Activated T-helper 1 cell treated with anti-CD3 and anti-CD28 coated beads, Interleukin-12 subunit alpha, Interleukin-12 subunit beta, Interleukin-2, Interleukin-4 antibody, amounts not matched to agents 30 ng/mL and 10 ng/mL and 1 ng/mL, durations not matched to agents 14 hours and 24 hours and 36 hours (primary cell): ENCODE measurements at places on chromosomes 3 and 15. TPM values are rescaled to one million over a fixed set of nuclear protein-coding genes. Genes with fewer than 3 reads are reported as not detected.
A peak's percentile ranks its signal among the peaks of the same experiment; 100 is the strongest.

SPTBN5 gene
- total RNA-seq = 1.2 and 1.9 TPM in 2 replicates

GRK7 gene
- total RNA-seq = not detected in 2 replicates

DNA sequence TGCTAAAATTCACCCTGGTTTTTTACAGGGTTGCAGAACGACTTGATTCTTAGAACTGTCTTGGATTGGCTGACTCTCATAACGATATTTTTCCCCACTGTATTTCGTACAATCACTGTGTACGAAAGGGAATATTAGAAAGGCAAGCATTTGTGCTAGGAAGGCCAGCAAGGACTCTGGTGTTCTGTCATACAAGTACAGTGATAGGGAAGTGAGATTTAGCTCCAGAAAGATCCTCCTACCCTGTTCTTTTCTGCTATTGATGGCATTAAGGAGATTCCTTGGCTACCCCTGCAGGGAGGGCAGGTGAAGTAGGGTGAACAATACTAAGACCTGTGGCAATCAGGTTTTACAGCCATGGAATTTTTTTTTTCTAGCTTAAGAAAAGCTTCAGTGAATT lies 53.8 kb upstream of the SCAANT1 start:
- peaks cover 7% of the 10 kb centered on the region for H3K36me3 ChIP-seq
- H3K27me3 ChIP-seq = no peaks in the 10 kb centered on the region
- no peak overlapping the region for H3K27ac ChIP-seq
- no peak overlapping the region for H3K4me3 ChIP-seq

GRCh38 chr15:49985463-49985862 lies 133.6 kb downstream of the ATP8B4 start:
- no peak overlapping the region for H3K27ac ChIP-seq
- no peaks in the 10 kb centered on the region for H3K4me1 ChIP-seq

DNA sequence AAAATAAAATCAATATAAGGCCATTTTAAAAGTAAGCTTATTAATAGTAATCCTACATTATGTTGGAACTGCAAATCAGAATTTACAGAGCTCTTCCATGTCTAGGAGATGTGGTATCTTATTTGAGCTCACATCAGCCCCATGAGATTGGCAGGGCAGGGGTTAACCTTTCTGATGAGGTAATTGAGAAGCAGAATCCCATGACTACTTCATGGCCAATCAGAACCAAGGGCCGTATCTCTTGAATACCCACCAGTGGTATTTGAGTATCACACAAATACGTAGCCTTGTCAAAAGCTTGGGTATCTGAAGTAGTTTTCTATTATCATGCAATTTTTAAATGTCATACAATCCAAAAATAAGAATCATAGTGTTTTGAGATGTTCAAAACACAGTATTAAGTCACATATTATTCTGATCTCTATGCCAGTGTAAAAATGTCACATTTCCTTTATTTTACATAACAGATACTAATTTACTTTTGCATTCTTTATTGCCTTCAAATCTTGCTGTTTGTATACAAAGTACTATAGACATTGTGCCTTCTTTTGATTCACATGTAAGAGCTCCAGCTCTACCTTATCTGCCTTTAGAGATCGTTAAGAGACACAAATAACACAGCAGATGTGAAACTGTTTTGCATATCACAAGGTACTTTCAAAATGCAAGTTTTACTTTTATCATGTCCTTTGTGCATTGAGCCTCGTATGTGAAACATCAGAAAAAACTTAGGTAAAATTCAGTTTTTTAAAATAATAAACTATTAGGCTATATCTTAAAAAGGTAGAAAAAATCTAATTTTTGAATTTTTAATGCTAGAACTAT lies 251.7 kb upstream of the GOLGA6L4 start:
- no peaks in the 10 kb centered on the region for H3K27me3 ChIP-seq
- DNase-seq = no peak
- no peaks in the 10 kb centered on the region for H3K4me1 ChIP-seq
- no peak overlapping the region for H3K27ac ChIP-seq
- no peaks in the 10 kb centered on the region for H3K36me3 ChIP-seq

GRCh38 chr3:183317886-183318865 lies 65.1 kb downstream of the B3GNT5 start:
- H3K27me3 ChIP-seq = no peaks in the 10 kb centered on the region

GCSAM gene
- 2.8 and 3.5 TPM in 2 replicates for total RNA-seq

- H3K27ac ChIP-seq = no peak overlapping the region
- no peaks in the 10 kb centered on the region for H3K36me3 ChIP-seq
- DNase-seq = no peak
- H3K4me1 ChIP-seq = peaks cover 26% of the 10 kb centered on the region
These were observed 152.6 kb downstream of the BBX start for GRCh38 chr3:107675233-107675900.

DNA sequence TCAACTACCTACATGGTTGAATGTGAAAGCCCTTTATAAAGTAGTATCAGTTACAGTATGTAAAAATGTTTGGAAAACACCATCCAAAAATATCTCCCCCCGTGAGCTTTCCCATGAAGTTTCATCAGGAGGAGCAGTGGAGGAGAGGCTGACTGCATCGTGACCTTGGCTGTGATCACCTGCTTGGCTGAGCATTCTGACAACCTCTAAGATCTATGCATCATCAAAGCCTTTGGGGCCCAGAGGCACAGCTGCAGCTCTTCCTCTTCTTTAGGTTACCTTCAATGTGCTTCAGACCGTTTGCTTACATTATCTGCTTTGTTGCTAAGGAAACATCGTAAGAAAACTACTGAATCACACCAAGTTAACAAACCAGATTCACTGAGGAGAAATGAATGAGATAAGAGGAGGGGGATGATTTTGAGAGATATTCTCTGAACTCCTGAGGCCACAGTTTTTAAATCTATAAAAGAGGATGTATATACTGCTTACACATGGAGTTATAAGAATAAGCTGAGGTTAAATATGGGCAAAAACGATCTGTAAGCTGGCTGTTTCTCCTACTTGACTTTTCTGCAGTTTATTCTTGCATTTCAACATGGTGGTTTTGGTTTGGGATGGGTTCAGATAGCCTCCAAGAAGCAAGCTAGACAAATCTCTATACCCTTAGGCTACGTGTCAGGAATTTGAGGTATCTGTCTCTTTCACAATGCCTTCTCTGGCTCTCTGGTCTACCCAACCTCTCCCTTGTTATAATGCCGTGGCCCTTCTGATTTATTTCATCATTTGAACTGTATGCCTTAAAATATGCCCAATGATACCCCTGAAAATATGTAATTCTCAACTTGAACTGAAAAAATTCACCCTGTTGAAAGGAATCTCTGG lies 4.0 kb downstream of the GCSAM start:
- peak; percentile 55 for DNase-seq
- H3K27ac ChIP-seq = peak overlapping the region; percentile 93
- H3K4me1 ChIP-seq = peaks cover 82% of the 10 kb centered on the region
- H3K36me3 ChIP-seq = peaks cover 26% of the 10 kb centered on the region
- peak overlapping the region; percentile 38 for H3K4me3 ChIP-seq
- no peaks in the 10 kb centered on the region for H3K27me3 ChIP-seq

RAB6B gene
- 0.54 and 0.65 TPM in 2 replicates for total RNA-seq

- H3K27me3 ChIP-seq = peaks cover 5% of the 10 kb centered on the region
- H3K4me3 ChIP-seq = no peak overlapping the region
- H3K27ac ChIP-seq = no peak overlapping the region
- H3K36me3 ChIP-seq = peaks cover 23% of the 10 kb centered on the region
These were observed 12.5 kb downstream of the P2RY14 start for GRCh38 chr3:151265866-151266265.

DNA sequence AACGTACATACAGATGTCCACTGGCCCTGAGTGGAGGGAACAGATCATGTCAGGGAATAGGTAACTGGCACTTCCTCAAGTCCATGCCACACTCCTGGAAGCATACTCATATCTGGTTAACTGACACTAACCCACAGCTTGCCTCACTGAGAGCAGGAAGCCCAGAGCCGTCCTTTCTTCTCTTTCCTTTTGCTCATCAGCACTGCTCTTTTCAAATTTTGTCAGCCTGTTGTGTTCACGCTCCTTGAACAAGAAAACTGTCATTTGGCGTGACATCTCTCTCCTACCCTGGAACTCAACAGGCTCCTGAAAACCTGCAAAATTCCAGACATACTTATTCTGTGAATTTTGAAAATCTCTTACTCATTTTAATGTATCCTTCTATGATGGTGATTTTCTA lies 360.2 kb downstream of the MAGI1 start:
- H3K4me3 ChIP-seq = no peak overlapping the region
- no peaks in the 10 kb centered on the region for H3K4me1 ChIP-seq

DNA sequence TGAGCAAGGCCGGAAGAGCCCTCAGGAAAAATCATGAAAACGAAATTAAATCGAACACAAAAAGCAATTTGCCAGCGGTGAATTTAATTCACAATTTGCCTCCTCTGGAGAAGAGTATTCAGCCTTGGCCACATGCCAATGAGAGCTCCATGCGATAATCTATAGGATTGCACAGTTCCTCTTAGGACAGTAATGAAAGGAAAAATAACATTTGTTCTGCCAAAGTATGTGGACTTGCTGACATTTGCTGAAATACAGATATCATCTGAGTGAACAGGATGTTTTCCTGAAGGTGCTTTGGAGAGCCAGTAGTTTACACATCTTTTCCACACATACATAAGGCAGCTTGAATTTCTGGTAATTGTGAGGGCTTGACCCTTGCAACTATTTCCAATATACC lies 188.6 kb upstream of the PDZRN3 start:
- no peaks in the 10 kb centered on the region for H3K27me3 ChIP-seq
- H3K4me3 ChIP-seq = no peak overlapping the region
- no peak for DNase-seq
- no peaks in the 10 kb centered on the region for H3K36me3 ChIP-seq

DNA sequence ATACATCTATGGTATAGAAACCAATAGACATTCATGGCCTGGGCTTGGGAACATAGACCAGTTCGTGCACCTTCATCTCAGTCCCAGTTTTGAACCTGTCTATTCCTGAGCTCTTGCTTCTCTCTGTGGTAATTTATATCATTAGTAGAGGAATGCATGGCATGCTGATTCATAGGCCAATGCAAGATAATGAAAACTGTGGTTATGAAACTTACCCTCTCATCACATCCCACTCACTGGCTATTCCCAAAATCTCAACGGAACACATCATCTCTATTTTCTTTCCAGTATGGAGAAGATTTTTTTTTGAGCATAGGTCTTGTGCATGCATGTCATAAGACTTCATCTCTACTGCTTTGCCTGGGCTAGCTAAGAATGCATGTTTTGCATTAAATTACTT lies 18.7 kb upstream of the P2RY12 start:
- no peak overlapping the region for H3K27ac ChIP-seq
- H3K27me3 ChIP-seq = peaks cover 9% of the 10 kb centered on the region
- no peak for DNase-seq
